ENCODE measurements at places on chromosomes 3 and 15.

DNA sequence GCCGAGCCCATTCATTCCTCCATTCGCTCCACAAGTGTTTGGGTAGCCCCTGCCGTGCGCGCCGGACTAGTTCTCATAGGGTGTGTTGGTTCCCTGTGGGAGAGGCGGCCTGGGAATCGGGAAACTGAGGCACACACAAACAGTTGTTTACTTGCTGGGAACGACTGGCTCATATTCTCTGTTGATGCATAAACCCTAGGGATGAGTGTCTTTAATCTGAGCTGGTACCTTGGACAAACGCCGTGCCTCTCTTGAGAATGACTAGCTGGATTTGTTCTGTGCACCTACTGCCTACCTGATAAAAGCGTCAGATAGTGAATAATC, 737 bp downstream of the DNAJA4 start:
- DNase-seq, result no peak

DNA sequence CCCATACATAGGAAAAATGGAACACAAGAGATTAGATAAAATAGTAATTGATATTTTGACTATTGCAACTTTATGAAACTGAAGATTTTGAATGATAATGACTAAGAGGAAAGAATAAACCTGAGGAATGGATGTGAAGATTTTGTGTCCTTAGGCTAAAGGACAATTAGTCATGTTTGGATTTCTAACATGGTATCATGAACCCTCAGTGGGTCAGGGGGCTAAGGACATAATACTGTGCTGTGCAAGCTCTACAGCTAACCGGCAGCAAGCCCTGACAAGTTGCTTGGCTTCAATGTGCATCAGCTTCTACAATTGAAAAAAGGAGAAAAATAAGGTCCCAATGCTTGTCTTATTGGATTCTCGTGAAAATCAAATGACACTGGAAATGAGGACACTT, 491.0 kb downstream of the MECOM start:
- no peak for DNase-seq

DNA sequence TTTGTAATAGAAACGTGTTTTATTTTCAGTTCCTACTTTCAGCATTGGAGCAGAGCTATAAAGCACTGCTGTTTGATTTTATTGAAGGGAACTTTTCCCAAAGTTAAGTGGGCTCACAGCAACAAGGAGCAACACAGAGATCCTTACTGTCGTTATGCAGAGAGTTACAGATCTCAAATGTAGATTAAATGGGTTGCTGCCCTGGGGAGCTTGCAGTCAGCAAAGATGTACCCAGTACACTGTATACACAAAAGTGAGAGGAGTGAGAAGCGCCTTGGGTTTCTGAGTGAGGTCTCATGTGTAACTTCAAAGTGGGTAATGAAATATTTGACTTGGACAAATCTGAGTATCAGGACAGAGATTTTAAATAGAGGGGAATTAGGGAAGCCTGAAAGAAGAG, 47.7 kb downstream of the MED12L start:
- no peak for DNase-seq

GRCh38 chr3:143236226-143236964, 116.8 kb downstream of the CHST2 start:
- DNase-seq, result no peak

GRCh38 chr3:24390169-24391130, 104.2 kb downstream of the THRB start:
- no peak for DNase-seq

DNA sequence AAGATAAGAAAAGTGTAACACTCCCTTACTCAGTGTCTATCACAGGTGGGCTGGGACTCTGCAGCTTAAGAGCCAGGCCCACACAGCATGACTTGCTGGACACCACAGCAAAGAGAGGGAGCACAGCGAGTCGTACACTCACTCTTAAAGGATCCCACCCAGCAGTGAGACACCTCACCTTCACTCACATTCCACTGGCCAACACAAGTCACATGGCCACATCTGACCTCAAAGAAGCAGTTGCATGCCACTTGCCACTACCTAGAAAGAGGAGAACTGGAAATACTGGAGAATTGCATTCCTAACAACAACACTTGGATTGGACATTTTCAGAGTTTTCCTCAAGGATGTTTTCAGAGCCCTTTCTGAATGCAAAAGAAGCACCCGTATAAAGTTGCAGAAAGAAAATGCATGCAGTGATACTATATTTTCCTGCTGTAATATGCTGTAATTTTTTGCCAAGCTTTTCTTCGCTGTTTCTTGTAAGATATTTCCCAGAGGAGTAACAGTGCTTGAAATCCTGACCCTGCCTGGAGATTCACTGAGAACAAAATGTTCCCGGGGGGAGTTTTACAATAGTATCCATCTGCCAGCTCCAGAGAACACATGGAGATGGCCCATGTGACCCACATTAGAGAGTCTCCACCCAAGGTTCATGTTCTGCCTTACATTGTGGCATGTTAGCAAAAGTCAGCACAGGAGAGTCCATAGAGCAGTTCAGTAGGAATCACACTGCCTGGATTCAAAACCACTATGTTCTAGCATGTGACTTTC, 42.2 kb downstream of the TRIM42 start:
- DNase-seq, result no peak

GRCh38 chr15:44082558-44083157, 112.4 kb downstream of the FRMD5 start:
- DNase-seq, result no peak

DNA sequence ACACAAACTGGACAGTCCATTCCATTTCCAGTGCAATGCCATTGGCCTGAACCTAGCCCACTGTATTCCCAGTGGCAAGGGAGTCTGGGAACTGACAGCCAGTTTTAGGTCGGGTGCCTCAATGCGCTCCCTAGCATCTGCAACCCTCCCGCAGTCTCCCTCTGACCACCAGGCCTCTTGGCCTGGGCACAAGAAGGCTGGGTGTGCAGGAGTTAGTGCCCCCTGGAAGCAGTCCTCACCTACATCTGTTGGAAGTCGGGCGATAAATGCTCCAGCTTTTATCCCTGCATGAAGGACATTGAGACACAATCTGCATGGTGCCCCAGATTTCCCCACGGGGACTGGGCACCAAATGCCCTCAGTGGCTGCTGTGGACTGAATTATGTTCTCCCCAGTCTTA, 12.7 kb downstream of the C3orf22 start:
- no peak for DNase-seq

GRCh38 chr15:85474700-85475316, 94.4 kb downstream of the AKAP13 start:
- DNase-seq, result no peak

DNA sequence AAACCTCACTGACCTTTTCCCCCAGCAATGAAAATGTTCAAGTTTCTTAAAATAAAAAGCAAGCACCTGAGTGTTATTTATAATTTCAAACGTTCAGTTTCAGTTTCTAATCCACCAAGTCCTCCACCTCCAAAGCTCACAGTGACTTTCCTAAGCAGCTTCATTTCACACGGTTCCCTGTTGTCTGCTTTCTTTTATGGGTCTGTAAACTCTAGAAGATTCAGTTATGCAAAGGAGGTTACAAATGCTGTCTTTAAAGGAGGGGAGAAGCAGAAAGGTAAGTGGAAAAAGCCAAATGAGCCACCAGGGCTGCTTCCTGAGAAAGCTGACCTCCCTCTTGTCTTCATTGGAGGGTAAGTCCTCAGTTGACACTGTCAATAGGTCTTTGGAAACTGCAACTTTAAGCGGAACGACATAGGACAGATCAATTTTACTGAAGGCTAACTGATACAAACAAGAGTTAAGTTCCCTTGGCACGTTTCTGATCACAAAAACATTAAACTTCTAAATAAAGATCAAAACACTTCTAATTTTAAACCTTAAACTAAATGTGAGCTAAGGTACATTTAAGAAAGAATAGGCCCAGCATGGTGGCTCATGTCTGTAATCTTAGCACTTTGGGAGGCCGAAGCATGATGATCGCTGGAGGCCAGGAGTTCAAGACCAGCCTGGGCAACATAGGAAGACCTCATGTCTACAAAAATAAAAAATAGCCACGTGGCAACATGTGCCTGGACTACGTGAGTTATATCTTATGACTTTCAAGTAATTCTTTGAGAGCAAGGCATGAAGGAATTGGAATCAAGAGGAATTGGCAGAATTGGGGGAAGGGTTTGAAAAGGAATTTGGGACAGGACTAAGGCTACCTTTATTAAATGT, 151.9 kb upstream of the UBE2E1 start:
- no peak for DNase-seq

DNA sequence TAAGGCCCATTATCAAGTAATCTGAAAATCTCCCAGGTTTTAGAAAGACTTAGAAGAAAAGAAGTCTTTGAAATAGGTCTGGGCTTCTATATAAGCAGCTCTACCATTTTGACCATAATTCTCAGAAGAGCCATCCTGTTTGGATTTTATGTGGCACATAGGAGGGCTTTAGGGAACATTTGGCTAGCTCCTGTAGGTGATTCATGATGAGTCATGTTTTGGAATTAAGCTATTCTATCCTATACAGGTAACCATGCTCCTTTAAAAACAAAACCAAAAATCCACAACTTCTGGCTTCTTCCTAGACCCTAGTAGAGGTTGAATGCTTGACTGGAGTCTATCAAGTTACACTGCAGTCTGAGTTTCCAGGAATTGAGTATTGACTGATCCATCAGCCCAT, 8.9 kb downstream of the SST start:
- DNase-seq, result no peak

- DNase-seq, result no peak
Measured at GRCh38 chr3:8085498-8085897, 416.1 kb upstream of the LMCD1 start.

DNA sequence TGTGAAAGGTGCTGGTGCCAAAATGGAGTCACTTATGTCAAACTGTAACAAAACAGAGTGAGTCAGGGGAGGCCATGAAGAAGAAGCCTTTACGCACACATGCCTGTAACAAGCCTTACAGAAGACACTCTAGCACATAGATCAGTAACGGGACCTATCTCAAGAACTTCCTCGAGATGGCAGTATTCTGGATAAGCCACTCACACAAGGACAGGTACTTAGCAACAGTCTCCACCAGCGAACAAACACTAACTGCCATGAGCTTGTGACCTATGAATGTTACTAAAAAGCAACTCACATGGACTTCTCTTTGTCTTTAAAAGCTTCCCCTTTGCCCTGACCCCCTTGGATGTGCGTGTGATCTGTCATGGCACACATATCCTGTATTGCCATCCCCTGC, 235.1 kb downstream of the CD47 start:
- no peak for DNase-seq

DNA sequence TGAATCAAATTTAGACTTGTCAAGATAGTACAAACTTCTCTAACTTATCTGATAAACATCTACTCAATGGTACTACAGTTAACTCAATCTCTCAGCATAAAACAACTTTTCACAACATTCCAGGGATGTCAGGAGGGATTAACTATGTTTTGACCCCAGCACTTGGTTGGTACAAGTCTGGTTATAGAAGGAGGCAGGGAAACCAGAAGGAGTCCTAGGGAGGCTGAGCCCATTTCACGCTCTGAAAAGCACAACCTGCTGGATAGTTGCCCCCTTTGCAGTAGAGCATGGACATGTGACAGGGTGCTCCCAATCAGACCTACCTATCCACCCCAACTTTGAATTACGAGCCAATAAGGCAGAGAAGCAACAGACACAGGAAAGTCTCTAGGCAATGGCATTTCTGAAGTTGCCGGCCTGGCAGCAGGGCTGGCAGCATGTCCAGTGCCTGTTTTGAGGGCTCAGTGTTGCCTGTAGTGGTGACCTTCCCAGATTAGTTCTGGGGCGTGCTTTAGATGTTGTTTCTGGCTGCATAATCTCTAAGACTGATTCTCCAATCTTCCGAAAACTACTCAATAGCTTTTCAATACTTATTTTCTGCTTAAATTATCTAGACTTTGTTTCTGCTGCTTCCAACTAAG, 8.2 kb downstream of the ANKUB1 start:
- DNase-seq, result no peak

DNA sequence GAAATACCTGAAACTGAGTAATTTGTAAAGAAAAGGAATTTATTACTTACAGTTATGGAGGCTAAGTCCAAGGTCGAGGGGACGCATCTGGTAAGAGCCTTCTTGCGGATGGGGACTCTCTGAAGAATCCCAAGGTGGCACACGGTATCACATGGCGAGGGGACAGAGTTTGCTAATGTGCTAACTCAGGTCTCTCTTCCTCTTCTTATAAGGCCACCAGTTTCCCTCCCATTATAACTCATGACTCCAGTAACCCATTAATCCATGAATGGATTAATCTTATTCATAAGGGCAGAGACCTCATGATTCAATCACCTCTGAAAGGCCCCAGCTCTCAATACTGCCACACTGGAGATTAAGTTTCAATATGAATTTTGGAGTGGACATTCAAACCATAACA, 15.7 kb downstream of the ZBED2 start:
- no peak for DNase-seq

- no peak for DNase-seq
Measured at GRCh38 chr3:114389156-114389555, 95.3 kb downstream of the TIGIT start.

DNA sequence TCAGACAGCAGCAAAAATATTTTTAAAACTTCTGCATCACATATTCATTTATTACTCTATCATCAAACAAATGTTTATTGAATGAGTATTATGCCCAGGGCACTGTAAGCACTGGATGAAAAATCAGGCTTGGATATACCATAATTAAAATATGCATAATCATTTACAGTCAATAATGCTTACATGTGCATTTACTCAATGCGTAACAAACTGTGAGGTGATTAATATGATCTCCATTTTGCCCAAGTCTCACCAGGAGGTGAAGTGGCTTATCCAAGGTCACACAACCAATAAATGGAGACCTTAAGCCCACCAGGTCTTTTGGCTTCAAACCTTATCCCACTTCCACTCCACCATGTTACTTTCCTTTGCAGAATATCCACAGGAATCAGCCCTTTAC, 117.3 kb upstream of the SLC24A5 start:
- DNase-seq, result no peak

DNA sequence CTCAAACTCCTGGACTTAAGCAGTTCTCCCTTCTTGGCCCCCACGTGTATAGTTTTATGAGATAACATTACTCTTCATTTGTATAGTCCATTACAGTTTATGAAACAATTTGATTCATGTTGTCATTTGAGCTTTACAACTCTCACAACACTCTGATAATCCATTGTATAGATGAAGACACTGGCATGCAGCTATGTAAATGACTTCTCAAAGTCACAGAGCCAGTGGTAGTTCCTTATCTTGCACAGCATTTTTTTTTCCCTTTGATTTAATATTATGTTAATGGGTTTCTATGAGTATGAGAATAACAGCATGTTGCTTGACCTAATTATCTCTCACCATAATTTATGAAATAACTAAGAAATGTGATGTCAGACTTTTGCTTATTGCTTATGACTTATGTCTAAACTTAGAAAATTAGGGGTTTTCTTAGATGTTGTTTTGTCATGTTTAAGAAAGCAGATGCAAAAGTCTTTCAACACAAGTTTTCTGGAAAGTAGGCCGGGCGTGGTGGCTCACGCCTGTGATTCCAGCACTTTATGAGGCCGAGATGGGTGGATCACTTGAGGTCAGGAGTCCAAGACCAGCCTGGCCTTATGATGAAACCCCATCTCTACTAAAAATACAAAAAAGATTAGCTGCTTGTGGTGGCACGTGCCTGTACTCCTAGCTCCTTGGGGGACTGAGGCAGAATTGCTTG, 13.3 kb downstream of the VPS8 start:
- no peak for DNase-seq

GRCh38 chr3:171005648-171006047, 20.9 kb downstream of the SLC2A2 start:
- DNase-seq, result no peak
